H9 (cell line): ENCODE measurements at places on chromosomes 2 and 18.

- DNase-seq: peak; percentile 70
These were observed 35.2 kb upstream of the MLPH start for GRCh38 chr2:237451643-237452469.

- no peak for DNase-seq
These were observed 85.7 kb upstream of the ODC1 start for GRCh38 chr2:10533811-10534321.

DNA sequence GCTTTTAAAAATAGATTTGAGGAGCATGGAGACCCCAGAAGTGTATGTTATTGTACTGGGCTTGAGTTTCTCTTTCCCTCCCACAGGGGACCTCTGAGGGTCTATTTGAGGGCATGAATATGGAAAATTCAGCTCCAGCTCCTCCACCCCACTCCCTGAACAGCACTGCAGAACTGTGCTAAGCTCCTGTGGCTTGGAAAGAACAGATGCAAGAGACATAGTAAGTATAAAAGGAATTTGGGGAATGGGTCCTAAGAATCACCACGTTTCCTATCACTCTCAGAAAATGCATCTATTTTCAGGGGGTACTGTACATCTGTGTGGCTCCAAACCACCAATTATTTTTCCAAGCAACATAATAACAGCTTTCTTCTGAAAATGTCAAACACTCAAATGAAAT, 416.1 kb downstream of the ZNF521 start:
- DNase-seq: no peak

DNA sequence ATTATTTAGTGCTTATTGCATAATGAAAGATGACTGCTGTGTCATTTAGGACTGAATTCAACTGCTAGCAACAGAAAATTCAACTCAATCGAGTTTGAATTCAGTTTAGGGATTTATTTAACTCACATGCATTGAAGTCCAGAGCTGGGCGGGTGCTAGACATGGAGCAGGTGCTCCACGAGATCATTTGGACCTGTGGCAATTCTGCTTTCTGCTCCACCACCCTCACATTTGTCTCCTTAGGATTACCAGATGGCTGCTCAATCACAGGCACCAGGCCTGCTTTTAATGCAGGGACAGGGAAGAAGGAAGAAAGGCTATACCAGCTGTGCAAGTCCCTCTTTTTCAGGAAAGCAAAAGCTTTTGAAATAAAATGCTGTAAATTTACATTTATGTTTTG, 572.9 kb upstream of the SLC8A1 start:
- no peak for DNase-seq

- no peak for DNase-seq
These were observed 20.9 kb downstream of the SLC30A3 start for GRCh38 chr2:27241761-27242613.

GRCh38 chr2:151334082-151334815, 23.1 kb upstream of the TNFAIP6 start:
- DNase-seq: no peak

GRCh38 chr2:28906821-28907220, 12.4 kb downstream of the WDR43 start:
- no peak for DNase-seq

- no peak for DNase-seq
These were observed 45.9 kb upstream of the AFF3 start for GRCh38 chr2:100188326-100188725.

- DNase-seq: no peak
These were observed 42.1 kb upstream of the TTC39C start for GRCh38 chr18:23972453-23972852.

DNA sequence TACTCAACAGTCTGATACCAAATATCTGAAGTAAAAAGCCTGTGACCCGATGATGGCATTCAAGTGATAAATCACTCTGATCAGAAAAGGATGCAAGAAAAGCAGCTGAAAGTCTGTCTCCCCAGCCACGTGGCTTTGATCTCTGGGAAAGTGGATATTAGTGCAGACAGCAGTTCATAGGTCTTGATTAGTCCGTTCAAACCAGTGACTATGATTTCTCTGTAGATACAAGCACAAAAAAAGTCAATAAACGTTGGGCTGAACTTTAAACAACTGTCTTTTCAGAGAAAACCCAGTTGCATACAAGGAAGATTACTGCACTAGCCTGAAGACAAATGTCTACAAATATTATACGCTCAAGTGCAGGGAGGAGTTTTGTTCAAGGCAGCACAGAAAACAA, 107.7 kb upstream of the CDC42EP3 start:
- DNase-seq: no peak

- DNase-seq: no peak
These were observed 424.0 kb downstream of the RND3 start for GRCh38 chr2:150063432-150063889.
